Cardiac fibroblast (primary cell): ENCODE measurements at places on chromosomes 5 and 9.

GRCh38 chr5:58187432-58188261 lies 272.2 kb downstream of the PLK2 start:
- DNase-seq = no peak

DNA sequence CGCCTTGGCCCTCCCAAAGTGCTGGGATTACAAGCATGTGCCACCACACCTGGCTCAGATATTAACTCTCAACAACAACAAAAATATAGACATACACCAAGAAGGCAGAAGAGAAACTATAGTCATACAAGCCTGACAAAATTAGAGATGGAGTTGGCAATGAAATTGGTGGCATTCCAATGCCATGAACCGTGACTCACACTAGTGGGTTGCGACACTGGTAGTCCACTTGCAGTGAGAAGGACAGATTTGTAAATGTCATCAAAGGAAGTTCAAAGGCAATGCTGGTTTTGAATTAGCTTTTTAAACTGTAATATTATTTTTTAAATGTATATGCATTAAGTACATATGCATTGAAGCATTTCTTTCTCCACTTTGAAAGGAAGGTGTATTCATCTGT lies 8.5 kb upstream of the DNAJC25 start:
- DNase-seq = peak; percentile 85

DNA sequence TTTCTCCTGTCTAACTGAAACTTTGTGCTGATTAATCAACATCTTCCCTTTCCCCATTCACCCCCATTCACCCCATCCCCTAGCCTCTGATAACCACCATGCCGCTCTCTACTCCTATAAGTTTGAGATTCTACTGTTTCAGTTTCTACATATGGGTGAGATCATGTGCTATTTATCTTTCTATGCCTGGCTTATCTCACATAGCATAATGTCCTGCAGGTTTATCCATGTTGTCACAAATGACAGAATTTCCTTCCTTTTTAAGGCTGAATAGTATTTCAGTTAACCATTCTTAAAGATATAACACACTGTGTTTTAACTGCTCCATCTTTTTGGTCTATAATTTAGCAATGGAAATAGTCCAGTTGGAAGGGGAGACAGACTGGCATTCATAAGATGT lies 205.1 kb downstream of the SNCAIP start:
- no peak for DNase-seq

- DNase-seq = peak; percentile 34
Observed at GRCh38 chr5:143865426-143866025, 53.6 kb downstream of the HMHB1 start.

- DNase-seq = no peak
Observed at GRCh38 chr9:127980060-127980705, 606 bp downstream of the EEIG1 start.

DNA sequence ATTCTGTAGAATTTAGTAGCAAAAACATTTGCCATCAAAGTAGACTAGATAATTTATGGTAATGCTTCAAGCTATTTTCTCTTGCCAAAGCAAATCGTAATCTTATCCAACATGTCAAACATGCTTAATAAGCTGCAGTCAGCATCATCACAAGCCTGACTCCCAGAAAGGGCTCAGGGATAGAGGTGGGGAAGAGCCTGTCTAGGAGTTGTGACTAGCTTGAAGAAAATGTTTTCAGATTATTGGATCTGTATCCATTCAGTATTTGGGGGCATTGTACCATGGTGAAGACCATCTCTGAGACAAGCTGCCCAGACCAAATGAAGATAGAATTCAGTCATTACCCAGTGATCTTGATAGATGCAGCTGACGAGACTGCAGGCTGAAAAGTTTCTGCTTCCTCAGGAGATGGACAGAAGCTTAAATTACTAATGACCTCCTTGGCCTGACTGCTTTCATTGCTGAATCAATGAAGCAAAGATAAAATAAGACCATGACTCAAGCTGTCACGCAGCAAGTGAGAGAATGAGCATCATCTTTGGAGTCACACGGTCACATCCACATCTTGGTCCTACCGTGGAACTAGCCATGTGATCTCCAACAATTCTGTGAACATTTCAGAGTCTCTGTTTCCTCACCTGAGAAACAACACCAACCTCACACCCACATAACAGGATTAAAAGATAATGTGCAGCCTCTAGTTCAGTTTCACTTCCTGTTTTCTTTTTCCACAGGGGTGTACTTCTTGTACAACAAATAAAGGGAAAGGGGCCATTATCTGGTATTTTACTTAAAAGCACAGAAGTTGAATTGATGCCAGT lies 9.4 kb downstream of the ERAP2 start:
- DNase-seq = no peak

DNA sequence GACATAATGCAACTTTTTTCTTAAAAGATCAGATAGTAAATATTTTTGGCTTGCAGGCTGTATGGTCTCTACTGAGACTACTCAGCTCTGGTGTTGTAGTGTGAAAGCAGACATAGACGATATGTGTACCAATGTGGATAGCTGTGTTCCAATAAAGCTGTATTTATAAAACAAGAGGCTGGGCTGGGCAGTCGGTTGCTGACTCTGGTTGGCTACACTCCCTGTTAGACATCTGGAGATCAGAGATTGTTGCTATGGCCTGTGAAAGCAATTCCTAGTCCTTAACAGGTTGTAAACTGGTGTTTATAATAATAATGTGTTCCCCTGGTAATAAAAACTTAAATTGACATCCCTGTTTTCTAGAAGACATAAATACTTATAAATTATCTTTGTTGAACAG lies 24.4 kb upstream of the SCAMP1 start:
- DNase-seq = no peak

DNA sequence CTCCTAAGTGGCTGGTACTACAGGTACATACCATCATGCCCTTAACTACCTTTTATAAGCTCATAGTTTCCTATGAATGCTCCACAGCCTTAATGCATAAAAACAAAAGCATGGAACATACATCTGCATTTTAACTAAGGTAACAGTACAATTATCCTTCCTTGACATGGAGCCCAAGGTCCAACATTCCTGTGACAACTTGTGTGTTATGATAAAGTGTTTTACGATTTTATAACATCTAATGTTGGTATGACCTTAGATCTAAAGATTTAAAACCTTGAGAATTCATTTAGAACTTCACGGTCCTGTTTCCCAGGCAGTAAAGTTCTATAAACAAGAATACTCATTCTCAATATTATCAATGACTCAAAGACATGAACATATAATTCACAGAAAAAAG lies 43.1 kb downstream of the GNG10 start:
- no peak for DNase-seq

DNA sequence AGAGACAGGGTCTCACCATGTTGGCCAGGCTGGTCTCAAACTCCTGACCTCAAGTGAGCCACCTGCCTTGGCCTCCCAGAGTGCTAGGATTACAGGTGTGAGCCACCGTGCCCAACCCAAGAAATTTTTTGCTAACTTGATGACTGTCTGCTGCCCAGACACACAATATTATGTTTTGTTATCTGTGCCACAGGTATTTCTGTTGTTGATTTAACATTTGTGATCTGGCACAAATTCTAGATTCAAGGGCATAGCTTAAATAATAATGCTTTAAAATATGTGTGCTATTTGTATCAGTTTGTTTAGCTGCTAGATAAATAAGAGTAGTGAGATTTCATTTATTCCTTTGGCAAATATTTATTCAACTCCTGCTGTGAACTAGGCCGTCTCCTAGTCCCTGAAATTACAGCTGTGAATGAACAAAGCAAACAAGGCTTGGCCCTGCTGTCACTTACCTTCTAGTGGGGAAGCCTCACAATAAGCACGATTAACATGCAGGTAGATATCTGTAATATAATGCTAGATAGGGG lies 35.3 kb downstream of the GAPVD1 start:
- DNase-seq = no peak

DNA sequence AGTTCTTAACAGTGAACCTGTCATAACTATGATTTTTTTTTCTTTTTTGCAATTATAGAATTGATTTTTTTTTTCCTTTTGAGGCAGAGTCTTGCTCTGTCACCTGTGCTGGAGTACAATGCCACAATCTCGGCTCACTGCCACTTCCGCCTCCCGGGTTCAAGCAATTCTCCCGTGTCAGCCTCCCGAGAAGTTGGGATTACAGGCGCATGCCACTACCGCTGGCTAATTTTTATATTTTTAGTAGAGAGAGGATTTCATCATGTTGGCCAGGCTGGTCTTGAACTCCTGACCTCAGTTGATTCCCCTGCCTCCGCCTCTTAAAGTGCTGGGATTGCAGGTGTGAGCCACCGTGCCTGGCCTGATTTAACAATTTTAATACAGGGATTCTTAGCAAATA lies 21.4 kb downstream of the UGCG start:
- DNase-seq = no peak

- no peak for DNase-seq
Observed at GRCh38 chr5:37182667-37183066, 66.5 kb downstream of the CPLANE1 start.

DNA sequence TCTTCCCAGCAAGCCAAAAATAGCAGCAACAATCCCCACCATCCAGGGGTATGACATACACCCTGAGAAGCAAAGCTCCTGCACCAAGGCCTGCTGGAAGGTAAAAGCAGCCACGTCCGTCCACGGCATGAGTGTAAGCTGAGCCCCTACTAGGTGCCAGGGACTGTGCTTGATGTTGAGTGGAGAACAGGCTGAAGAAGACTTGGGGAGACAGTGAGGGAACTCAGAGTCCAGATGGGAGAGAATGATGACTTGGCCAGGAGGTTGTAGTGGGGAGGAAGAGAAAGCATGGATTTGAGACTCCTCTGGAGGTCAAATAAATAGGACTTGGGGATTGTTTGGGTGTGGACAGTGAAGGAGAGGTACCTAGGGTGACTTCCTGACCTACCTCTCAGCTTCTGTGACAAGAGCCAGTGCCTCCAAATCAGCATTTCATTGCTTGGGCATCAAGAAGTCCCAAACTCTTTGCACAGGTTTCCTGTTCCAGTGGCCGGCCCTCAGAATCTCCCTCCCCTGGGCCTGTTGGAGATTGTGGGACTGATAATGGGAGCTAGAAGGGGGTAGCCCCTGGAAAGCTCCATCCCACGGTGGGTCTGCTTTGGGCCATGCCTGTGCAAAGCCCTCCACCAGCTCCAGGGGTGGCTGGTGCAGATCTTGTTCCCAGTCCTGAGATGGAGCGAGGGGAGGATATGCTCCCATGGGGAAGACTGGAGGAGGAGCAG lies 58.3 kb upstream of the ADAMTS2 start:
- DNase-seq = no peak

- DNase-seq = no peak
Observed at GRCh38 chr9:127013597-127013996, 99.0 kb downstream of the RALGPS1 start.

DNA sequence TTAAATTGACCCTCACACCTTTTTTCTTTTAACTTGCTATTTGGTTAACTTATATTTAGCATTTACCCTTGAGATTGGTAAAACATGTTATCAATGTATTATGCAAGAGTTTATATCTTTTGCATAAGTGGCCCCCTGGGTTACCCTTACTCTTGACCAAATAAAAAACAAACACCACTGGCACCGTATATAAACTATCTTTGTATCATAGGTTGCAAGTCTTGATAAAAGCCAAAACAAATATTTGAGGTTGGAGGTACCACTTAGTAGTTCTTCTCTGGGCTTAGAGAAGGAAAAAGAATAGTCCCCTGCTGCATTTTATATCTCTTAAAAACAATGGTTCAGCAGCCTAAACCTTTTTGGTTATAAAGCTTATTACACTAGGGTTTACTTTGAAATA lies 61.3 kb downstream of the WDR36 start:
- DNase-seq = no peak

DNA sequence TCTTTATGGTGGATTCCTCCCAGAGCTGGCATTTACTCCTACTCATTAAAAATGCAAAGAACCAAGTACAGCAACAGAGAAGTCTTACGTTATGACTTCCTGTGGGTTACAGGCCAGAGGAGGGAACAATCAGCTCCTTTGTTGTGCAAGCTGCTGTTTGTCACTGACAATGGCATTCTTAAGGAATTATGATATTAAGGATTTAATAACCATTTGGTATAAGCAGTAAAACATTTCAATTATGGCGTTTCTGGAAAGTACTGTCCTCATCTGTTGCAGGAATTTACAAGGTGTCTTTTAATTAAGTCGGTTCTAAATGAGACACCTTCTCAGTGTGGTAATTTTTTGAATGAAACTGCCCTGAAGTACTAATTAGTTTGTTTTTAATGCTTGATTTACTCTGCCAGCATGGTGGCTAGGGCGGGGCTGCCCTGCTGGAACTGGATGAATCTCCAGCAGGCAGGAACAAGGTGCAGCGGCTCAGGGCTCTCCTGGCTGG lies 49.1 kb upstream of the VDAC1 start:
- DNase-seq = peak; percentile 73

- DNase-seq = no peak
Observed at GRCh38 chr9:131433302-131433854, 39.5 kb downstream of the PRRC2B start.

- DNase-seq = no peak
Observed at GRCh38 chr5:72472031-72472430, 35.2 kb downstream of the ZNF366 start.

GRCh38 chr5:38557308-38557710 lies 863 bp upstream of the LIFR start:
- no peak for DNase-seq

DNA sequence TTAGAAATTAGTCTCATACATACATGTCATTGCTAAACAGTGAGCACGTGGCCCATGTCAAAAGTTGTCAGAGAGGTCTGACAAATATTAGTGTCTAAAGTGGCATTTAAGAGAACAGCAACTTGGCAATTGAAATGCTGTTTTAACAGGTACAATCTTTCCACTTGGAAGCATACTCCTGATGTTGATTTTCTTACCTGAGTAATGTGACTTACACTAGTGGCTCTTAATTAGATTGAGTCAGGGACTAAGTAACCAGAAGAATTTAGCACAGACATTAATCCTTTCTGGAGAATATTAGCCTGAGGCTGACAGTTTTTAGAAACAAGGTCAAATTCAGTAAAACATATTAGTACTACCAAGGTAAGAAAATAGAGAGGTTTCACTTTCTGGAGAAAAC lies 357.0 kb upstream of the ZNF608 start:
- DNase-seq = no peak

GRCh38 chr5:159227452-159227851 lies 18.1 kb upstream of the RNF145 start:
- DNase-seq = no peak
